ENCODE measurements at places on chromosomes 13 and 19.

GRCh38 chr13:79405501-79405830 lies 589 bp downstream of the RBM26 start:
- no peak for DNase-seq

DNA sequence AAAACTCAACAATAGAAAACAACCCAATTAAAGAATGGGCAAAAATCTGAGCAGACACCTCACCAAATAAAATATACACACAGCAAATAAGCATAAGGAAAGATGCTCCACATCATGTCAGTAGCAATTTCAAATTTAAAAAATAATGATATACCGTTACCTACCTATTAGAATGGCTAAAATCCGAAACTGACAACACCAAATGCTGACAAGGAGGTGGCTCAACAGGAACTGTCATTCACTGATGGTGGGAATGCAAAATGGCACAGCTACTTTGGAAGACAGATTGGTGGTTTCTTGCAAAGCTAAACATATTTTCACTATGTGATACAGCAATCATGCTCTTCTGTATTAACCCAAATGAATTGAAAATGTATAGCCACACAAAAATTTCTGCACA lies 9.1 kb downstream of the CYP2A13 start:
- DNase-seq: no peak

GRCh38 chr13:98981369-98982080 lies 3.7 kb upstream of the DOCK9 start:
- DNase-seq: no peak

- no peak for DNase-seq
Measured at GRCh38 chr13:78636495-78636894, 22.5 kb downstream of the OBI1 start.

GRCh38 chr13:94121686-94122085 lies 357.8 kb downstream of the DCT start:
- no peak for DNase-seq

GRCh38 chr19:47805313-47805712 lies 962 bp upstream of the TPRX1 start:
- DNase-seq: no peak

DNA sequence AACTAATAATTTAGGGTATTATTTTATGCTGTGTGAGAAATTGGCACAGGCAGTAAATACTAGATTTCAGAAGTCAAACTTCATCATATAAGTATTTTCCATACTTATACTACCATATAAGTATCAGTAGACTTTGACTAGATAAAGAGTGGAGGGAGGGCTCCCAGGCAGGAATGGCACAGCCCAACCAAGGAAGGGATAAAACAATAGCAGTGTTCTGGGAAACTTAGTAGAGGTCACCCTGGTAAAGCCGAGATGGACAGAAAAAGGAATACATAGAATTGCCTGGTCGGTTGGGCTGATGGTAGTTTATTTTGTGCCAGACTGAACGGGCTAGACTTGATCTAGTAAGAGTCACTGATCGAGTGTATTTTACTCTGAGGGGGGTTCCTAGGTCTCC lies 19.6 kb upstream of the KCTD4 start:
- DNase-seq: no peak

DNA sequence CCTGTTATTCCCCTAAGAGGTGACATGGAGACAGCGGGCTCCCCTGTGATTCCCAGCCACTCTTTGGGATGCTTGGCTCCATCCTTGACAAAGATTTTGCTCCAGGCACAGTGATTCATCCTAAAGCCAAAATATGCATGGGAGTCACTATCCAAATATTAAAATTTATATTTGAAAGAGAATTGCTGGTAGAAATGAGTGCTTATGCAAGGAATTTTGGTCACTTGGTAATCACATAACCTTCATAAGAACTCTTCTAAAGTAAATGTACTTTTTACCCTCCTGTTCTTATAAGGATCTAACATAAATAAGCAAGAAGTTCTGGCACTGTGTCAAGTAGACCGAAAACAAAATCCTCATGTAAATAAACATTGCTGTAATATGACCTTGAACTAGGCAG lies 385.8 kb downstream of the ITGBL1 start:
- DNase-seq: no peak

- DNase-seq: no peak
Measured at GRCh38 chr13:28423010-28423409, 71.9 kb downstream of the FLT1 start.

GRCh38 chr13:30111810-30112209 lies 195.5 kb downstream of the KATNAL1 start:
- DNase-seq: no peak

DNA sequence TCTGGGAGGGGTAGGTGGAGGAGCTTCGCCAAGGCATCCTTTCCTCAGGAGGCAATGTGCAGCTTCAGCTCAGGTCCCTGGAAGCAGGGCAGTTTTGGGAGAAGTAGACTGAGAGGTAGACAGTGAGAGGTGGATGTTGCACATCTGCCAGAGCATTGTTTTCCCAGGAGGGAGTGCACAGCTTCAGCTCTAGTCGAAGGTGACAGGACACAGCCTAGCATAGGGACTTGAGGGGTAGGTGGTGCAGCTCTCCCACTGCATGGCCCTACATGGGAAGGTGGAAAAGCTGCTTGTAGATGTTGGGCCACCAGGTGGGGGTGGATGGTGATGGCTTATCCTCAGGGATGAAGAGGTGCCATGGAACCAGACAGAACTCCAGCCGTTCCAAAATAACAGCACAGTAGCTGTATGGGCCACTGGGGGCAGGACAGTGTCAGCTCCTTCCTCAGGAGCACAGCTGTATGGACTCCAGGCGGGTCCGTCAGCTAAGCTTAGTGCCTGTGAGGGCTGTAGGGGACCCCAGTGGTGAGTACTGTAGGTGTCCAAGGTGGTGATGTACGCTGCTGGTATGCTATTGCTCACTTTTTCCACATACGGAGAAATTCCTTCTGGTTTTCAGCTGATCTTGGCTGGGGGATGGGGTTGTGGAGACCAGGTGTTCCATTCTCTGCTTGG lies 17.4 kb upstream of the ZNF543 start:
- DNase-seq: no peak

DNA sequence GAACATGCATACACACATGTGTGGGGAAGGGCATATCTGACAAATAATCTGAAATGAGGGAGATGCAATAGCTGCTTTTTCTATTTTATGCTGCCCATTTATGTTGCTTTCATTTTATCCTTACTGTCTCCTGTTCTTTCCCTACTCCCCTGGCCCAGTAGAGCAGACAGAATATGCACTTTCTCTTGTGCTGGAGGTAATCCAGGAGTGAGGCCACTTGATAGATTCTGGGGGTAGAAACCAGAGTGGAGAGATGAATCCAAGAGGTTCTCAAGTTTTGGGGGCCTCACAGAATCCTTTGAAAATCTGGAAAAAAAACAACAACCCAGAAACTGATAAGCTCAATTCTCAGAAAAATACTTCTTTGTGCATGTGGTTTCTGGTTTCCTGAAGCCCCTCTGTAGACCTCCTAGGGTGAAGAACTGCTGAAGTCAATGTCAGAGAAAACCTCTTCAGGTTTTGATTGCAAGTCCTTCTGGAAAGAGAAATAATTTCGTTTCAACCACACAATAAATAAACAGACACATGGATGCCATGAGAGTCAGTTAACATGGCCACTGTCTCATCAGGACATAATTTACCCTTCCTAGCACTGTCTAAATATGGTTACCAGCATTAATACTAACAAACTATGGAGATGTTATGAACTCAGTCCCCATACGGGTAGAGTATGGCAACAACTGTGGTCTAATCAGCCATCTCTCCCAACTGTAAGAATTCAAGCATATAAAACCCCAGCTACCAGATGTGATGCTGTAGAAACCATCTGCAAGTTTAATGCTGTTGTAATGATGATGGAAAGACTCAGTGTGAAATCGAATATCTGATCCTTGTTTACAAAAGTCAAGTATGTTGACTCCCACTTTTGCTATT lies 355.6 kb downstream of the SLC7A1 start:
- DNase-seq: no peak

- DNase-seq: no peak
Measured at GRCh38 chr19:50465986-50466705, 10.2 kb upstream of the EMC10 start.

DNA sequence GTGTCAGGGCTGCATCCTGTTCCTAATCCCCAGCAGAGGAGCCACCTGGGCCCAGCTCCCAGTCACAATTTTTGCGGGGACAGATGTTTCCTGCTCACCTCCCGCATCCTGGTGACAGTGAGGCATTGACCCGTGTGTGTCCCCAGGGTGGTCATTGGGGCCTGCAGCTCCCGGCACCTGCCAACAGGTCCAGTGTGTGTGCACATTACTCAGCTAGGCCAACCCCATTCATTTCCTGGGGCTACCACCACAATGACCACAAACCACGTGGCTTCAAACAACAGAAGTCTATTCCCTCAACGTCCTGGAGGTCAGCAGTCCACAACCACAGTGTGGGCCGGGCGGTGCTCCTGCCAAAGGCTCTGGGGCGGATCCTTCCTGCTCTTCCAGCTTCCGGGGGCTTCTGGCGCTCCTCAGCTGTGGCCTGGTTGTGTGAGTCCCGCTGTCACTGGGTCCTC lies 11.9 kb upstream of the F2RL3 start:
- DNase-seq: no peak
